Kidney (tissue), 22 donors: ENCODE measurements at places on chromosomes 3 and 15.

GRCh38 chr3:134621854-134622253 lies 29.0 kb downstream of the KY start:
- no peak for DNase-seq

DNA sequence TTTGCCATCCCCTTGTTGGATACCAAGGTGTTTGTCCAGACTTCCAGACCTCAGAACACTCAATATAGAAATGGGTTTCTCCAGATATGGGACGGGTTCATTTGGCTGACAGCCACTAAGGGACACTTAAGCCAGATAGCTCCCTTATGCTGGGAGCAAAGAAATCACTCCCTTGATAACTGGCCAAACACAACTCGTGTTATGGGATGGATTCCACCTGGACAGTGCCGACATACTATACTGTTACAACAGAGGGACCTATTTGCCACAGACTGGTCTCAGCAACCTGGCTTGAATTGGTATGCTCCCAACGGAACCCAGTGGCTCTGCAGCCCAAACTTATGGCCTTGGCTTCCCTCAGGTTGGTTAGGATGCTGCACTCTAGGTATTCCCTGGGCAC lies 114.0 kb upstream of the PLCL2 start:
- DNase-seq, result no peak

GRCh38 chr3:108603691-108604090 lies 14.2 kb downstream of the DZIP3 start:
- DNase-seq, result no peak

DNA sequence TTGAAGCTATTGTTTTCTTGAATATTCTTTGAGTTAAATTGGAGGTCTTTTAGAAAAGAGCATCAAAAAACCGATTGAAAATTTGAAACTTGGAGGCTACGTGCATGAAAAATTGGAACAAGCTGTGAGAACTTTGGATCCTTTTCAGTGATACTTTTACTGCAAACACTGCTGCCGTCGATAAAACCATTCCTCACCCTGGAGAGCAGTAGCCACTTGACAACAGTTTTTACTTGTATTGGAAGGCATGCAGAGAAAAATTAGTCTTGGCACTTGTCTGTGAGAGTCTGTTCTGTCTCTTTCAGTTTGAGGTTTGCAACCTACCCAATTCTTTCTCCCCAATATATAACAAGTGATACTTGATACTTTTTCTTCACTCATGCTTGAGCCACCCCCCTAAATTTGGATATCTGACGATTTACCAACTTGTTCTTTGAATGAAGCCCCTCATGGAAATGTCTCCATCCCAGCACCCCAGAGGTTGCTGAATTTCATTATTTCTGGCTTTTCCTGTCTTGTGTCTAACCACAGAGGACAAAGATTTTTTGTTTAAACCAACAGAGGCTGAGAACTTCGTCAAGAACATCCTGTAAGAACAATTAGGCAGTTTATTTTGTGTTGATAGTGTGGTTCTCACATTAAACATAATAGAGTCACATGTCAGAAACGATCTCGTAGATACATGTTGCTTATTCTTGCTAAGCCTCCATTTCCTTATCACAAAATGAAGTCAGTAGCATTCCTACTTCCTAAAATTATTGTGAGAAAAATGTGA lies 307.3 kb upstream of the PLSCR5 start:
- no peak for DNase-seq

GRCh38 chr15:63986751-63987341 lies 59.4 kb downstream of the DAPK2 start:
- no peak for DNase-seq

DNA sequence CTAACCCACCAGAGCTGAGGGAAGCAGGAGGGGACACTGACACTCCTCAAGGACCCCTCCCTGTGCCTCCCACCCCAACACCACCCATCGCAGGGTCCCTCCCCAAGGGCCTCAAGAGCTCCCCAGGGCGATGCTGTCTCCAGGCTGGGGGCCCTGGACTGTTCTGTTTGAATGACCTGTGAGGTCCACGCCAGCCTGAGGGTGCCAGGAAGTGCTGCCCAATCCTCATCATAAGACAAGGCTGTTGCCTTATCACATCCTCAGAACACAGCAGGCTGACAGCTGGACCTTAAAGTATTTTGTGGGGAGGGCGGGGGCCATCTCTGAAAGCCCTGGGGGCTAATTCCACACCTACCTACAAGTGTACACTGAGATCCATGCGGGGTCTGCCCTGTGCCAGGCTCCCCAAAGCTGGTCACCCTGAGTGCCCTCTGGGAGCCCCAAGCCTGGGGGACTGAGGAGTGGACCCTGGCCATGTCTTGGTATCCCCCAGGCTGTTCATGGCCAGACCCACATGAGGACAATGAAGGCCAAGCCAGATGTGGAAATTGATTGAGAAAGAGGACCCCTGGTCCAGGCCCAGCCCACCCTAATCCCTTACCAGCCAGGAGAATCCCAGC lies 23.8 kb upstream of the GOLGA6C start:
- DNase-seq, result no peak
